Hematopoietic multipotent progenitor cell treated with erythropoietin and hydrocortisone succinate and interleukin-3 and kit ligand, for 15 days (in vitro differentiated cells): ENCODE measurements at places on chromosomes 5 and 9.

DNA sequence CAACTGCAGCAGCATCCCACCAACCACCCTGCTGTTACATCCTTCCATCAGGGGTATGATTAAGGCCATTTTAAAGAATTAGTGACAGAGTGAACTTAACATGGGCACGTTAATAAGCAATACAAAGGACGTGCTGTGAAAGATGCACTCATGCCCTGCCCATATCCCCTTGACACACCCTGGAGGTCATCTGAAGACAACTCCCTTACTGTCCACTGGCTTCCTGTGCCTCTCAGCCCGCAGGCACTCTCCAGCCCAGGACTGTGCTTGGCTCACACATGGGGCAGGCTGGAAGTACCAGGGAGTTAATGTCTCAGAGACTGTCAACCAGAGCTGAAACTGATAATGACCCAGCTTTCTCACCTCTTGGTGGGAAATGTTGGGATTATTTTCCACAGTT is 81.8 kb downstream of the TRIM36 start:
- DNase-seq, result no peak

- no peak for DNase-seq
Measured at GRCh38 chr9:105280691-105281090, 36.2 kb downstream of the SLC44A1 start.

DNA sequence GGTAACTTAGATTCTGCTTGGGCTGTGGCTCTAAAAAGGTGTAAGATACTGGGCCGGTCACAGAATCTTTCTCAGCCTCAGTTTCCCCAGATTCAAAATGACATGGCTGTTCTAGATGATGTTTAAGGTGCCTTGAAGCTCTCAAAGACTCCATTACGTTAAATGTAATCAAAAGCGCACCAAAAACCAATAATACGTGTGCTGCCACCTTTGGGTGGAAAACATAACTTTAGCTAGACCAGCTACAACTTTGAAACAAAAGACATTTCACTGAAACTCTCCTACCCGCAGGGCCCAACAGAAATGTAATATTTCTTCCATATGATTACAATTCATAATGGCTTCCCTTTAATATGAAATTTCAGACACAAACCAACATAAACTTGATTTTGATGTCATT is 35.0 kb upstream of the PCSK5 start:
- no peak for DNase-seq

GRCh38 chr9:2570615-2571479 is 50.7 kb upstream of the VLDLR start:
- peak; percentile 27 for DNase-seq

DNA sequence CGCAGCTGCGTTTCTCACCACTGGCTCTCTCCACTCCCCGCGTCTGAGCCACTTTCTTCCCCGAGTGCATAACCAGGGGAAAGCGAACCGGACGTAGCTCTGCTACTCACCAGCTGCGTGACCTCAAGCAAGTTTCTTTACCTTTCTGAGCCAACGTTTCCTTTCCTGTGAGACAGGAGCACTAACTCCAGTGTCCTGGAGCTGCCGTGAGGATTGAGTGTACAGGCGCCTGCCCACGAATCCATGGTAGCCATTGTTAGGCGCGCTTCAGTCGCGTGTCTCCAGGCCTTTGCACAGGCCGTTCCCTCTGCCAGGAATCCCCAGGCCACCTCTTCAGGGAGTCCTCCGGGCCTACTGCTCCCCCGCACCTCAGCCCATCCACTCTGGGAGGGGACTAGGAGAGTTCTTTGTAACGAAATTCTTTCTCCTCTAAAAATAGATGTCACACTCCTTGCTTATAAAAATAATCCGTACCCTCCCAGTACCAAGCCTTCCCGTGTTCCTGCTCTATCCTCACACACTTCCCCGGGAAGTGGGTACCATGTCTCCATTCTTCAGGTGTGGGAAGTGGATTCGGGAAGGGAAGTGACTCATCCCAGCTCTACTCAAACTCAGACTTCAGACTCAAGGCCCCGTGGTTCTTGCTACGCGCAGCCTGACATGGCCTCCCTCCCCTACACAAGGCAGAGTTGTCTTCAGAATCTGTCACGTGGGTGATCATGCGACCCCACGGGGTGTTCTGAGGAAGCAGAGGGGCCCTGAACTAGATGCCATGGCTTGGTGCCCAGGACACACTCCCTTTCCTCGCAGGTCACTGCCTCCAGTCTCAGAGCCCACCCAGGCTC is 16.1 kb upstream of the CRB2 start:
- no peak for DNase-seq

DNA sequence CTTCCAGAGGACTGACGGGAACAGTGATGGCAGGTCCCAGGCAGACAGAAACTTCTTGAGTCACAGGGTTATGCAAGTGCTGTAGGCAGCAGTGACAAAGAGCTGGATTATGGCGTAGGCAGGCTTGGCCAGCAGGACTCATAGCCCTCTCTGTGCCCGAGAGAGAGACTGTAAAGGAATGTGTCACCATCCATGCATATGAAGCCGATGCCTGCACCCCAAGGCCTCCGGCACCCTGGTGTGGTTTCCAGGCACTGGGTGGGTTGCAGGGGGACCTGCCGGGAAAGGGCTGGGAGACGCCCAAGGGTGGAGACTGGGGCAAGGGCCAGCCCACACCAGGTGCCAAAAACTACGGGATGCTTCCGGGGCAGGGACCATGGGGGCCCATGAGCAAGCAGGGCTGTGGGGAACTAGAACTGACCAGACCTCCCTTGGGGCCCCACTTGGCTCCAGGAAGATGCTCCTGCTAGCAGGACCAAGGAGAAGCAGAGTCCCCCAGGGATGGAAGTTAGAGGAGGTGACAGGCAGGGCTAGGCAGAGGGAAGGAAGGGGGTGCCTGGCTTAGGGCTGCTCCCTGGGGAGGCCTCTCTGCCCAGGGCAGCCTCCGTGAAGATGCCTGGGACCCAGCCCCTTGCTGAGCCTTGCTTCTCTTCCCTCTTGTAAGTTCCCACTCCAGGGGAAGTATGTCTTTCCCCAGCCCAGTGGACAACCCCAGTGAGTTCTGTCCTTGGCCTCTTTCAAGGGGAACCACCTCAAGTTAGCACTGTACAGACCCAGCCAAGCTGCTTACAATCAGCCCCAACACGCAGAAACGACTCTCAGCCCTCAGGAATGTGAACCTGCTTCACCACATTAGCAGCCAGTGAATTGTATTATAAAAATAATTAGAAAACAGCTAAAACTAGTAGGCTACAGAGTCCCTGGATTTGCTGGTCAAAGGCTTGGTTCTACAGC is 10.5 kb upstream of the IPPK start:
- no peak for DNase-seq

DNA sequence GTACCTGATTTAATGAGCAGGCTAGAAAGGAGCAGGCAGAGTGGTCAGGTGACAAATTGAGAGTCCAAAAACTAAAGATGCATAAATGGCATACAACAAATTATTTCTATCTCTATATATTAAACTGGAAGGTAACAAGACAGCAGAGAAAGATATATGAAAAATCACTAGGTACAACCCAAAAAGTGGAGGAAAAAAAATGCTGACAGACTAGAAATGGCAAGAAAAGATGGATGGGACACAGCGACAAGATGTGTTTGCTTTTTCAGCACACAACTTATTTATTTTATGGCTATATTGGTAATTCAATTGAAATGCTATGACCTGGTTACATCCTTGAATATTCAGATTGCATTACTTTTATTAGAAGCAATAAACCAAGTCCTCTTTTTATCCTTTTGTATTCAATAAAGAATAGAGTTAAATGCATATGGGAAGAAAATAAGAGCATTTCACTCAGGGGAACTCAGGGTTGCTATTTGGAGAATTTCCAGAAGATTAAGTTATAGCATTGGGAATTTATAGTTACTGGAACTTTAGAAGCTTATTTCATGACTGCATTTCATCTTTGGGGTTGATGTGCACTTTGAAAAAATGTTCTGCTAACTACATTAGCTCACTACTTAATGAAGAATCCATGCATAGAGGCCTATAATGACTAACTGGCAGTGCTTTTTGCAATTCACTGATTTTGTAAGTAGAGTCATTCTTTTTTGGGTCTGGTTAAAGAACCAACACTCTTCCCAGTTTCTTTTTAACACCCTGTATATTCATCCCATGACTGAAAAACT is 566.6 kb upstream of the TUSC1 start:
- no peak for DNase-seq

- no peak for DNase-seq
Measured at GRCh38 chr9:104482921-104483570, 21.0 kb upstream of the OR13F1 start.

DNA sequence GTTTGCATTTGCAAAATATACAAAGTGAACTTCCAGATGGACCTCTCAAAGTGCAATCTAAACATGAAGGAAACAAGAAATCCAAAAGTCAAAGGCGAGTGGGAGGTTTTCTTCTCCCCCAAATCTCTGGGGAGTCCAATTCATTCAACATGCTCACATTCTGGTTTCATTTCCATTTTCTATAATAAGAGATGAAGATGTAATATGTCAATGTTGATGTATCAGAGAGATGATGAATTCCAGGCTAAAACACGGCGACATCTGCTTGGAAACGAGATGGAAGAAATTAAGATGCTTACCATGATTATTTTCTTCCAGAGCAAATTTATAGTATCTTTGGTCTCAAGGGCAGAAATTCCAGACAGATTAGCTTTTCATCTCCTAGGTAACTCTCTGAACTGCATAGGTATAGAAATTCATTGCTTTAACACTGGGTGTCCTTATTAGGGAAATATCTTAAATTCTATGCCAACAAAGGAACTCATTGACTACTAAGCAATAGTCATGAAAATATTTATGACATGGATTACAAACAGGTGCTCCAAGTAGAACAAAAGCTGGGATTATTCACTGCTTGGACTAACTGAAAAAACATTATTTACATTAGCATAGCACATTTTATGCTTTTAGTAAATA is 287.9 kb downstream of the SEC61B start:
- no peak for DNase-seq

- DNase-seq, result no peak
Measured at GRCh38 chr9:126939821-126940221, 25.2 kb downstream of the RALGPS1 start.

DNA sequence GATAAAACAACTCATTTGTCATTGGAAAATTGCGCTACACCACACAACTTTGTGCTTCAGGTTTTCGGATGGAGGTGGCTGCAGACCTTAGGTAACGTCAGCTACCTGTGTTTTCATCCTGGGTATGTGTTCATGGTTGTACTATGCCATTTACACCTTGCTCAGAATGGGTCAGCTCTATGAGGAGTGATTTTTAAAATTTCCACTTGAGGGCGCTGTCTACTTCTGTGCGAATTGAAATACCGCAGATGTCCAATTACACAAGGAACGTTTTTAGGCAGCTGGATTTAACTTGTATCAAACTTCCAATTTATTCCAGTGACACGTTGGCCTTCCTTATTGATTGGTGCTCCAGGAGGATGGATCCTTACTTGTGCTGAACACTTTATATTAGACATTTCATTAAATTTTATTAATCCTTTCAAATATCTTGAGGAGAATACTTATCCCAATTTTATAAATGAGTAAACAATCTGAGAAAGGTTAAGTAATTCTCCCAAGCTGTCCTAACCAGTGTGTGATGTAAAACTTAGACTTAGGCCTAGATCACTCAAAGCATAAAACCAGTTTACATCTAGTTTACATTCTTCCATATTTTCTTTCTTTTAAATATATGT is 23.4 kb downstream of the DMRTA1 start:
- peak; percentile 6 for DNase-seq

DNA sequence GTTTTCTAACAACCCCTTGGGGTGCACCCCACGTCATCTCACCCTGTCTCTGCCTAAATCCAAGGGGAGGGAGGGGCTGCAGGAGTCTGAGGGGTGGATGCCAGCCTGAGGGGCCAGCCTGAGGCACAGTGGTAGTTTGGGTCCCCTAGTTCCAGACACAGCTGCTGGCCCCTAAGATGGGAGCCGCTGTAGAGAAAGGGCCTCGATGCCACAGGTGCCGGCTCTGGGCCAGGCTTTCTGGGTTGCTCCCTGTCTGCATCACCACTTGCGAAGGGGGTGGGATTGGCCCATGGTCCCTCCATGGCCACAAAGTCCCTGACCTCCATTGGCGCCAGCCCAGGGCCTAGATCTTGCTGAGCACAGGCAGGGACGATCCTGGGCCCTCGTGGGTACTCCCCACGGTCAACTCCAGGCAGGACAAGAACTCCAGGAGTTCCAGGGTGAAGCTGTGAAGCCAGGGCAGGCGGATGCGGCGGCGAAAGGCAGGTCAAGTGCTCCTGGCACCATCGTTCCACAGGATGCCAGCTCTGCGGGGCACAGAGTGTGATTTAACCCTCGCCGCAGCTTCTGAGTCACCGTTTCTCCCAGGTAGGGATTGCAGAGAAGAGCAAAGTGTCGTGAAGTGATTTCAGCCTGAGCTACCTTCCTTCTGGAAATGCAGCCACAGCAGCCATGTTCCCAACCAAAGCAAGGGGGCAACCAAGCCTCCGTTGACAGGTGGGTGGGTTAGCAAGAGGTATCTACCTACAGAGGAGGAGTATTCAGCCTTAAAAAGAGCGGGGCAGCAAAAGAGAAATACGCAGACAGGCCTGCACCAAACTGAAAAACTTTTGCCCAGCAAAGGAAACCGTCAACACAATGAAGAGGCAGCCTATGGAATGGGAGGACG is 41.6 kb upstream of the EXOC3 start:
- no peak for DNase-seq

DNA sequence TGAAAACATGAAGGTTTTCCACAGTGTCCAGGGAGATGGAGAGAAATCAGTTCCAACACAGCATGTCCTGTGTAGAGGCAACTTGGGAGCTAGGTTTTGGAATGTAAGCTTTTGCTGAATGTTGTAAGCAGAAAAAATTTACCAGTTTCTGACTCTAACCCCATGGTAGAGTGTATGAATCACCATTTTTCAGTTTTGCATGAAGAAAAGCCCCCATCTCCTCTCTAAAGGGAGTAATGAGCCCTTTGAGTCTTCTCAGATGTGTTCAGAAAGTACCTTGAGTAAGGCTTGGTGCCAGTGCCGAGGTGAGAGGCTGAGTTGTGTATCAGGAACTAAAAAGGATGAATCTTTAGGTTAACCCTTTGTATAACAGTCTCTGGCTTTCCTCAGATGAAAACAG is 96.2 kb downstream of the ADRB2 start:
- no peak for DNase-seq

DNA sequence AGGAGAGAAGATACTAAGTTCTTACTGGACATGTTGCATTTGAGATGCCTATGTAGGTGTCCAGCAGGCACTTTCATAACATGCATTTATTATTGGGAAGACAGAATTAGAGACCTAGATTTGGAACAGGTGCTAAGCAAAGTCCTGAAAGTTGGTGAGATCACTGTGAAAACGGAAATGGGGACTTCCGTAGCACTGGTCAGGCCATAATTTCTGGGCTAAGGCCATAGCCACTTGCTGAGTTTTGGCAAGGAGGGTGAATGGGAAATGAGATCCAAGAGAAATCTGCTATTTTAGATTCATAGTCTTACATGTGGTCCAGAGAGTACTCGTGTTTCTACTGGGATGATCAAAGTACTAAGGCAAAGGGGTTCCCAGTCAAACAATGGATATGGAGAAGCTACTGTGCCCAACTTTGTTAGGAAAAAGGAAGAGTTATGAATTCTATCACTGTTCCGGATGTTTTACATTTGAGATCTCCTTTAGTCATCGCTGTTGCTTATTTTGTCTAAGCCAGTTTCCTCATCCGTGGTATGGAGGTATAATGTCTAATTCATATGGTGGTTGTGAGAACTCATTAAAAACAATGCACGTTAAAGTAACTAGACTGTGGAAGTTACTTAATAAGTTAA is 33.4 kb downstream of the TEK start:
- DNase-seq, result no peak

GRCh38 chr5:145189746-145190145 is 645.4 kb downstream of the PRELID2 start:
- DNase-seq, result no peak

- DNase-seq, result peak; percentile 67
Measured at GRCh38 chr5:180209137-180209581, at the start of gene RASGEF1C. RASGEF1C (minus strand) TSS chr5:180209211; CDS start chr5:180138052, 71,159 bp downstream.
